ENCODE measurements at places on chromosomes 11 and 22.

GRCh38 chr11:72443016-72443415 is 8.7 kb upstream of the CLPB start:
- DNase-seq: no peak

DNA sequence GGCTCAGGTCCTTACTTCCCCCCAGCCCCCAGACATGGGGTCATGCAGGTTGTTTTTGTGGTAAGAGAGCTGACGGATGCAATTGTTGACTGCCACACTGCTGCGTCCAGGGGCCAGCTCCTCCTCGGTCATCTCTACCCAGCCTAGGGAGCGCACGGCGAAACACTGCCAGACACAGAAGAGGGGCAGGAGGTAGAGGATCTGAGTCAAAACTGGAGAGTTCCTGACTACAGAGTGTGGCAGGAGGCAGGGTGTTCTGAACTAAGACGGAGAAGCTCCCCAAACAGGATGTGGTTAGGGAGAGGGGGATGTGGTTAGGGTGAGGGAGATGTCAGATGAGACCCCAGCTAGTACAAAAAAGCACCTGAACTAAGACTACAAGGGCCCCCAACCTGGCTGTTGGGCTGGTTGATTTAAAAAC is 12.3 kb downstream of the SMPD1 start:
- DNase-seq: no peak

GRCh38 chr22:40519948-40520331 is 116.6 kb downstream of the MRTFA start:
- no peak for DNase-seq

GRCh38 chr11:117716521-117717440 is 80.2 kb downstream of the DSCAML1 start:
- no peak for DNase-seq

GRCh38 chr11:110759972-110760381 is 47.7 kb upstream of the ARHGAP20 start:
- DNase-seq: no peak

- DNase-seq: no peak
These were observed 1.8 kb upstream of the CHADL start for GRCh38 chr22:41242396-41243117.

DNA sequence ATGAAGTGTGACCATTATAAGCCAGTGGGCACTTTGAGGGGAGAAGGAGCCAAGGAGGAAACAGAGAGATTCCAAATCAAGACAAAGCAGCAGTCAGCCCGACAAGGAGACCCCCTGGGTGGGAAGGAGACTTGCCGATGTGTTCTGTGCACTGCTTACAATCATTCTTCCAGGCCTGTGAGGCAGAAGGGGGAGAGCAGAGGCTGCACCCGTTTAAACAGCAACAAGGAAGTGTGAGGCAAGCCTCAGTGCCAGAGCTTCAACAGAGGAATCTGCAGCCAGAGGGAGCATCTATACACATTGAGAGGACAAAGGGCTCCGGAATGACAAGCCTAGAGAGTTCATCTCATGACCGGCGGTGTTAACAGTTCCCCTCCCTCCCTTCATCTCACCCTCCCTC is 121.1 kb downstream of the NXPE2 start:
- no peak for DNase-seq

DNA sequence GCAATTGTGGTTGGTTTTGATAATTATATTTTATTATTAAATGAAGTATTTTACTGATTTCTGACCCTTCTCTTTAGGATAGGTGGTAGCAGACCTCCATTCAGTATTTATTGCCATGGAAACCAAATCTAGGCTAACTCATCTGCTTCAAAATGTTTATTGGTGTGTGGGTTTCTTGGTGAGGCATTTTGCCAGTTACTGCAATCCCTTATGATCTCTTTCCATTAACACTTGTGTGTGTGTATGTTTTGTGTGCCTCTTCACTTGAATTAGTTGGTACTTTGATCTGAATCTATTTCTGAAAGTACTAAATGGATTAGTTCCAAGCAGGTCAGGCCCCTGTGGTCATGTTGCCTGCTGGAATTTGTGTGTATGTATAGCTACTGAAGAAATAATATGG is 184.4 kb upstream of the C11orf87 start:
- DNase-seq: no peak

DNA sequence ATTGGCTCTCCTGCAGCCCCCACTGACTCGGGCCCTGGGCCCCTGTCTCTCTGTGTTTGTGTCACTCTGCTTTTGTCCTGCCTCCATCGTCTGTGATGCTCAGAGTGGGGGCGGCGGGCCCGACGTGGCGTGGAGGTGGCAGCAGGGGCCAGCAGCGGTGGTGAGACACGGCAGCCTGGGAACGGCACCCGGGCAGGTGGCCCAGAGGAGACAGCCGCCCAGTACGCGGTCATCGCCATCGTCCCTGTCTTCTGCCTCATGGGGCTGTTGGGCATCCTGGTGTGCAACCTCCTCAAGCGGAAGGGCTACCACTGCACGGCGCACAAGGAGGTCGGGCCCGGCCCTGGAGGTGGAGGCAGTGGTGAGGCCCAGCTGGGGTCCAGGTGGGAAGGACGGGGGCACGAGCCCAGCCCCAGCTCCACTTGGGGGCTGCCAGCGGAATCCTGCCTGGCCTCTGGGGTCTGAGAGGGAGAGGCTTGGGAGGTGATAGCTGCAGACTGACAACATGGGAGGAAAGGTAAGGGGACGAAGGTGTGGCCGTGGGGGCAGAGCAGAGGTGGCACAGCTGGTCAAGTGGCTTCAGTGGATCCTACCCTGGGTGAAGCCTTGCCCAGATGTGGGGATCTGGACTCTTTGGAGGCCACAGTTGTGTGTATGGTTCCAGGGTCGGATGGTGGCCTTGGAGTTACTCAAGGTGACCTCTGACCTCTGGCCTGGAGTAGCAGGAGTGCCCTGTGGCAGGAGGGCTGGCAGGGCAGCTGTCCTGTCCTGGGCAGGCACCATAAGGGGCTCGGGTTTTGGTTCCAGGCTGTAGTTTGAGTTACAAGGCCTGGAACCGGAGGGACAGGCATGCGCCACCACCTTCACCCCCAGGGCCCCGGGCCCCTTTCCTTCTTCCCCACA is 16.2 kb downstream of the RELT start:
- DNase-seq: no peak

DNA sequence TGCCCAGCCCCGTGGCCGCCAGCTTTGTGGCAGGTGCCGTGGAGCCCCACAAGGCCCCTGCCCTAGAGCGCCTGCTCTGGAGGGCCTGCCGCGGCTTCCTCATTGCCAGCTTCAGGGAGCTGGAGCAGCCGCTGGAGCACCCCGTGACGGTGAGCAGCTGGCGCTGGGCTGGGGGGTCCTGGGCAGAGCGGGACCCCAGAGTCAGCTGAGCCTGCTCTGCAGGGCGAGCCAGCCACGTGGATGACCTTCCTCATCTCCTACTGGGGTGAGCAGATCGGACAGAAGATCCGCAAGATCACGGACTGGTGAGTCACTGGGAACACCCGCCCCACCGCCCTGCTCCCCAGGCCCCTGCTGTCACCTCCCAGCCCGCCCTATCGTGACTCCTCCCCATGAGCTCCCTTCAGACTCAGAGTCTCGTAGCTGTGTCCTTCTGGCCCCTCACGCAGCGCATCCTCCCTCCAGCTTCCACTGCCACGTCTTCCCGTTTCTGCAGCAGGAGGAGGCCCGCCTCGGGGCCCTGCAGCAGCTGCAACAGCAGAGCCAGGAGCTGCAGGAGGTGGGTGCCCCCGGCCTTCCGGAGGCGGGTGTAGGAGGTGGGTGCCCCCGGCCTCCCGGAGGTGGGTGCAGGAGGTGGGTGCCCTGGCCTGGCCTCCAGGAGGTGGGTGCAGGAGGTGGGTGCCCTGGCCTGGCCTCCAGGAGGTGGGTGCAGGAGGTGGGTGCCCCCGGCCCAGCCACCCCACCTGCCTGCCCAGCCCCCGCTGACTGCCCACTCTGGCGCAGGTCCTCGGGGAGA is 4.7 kb downstream of the TCIRG1 start:
- peak; percentile 18 for DNase-seq

DNA sequence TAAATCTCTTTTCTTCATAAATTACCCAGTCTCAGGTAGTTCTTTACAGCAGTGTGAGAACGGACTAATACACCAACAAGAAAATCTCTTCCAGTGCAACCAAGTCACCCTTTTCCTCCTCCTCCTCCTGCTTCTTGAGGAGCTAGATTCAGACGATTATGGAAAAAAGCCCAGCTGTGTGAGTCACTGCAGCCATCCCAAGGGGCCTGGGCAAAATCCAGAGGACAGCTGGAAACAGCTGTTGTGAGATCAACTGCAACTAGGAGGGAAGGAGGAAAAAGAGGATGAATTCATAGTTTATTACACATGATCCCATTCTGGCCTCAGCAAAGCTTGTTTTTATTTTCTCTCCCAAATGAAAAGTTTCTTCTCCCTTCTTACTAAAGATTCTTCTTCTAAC is 32.9 kb downstream of the RBFOX2 start:
- no peak for DNase-seq

- no peak for DNase-seq
These were observed 13.8 kb downstream of the OSBP start for GRCh38 chr11:59601788-59602187.

Data from hematopoietic multipotent progenitor cell treated with erythropoietin and hydrocortisone succinate and interleukin-3 and kit ligand, for 17 days (in vitro differentiated cells).